ENCODE measurements at places on chromosomes 7 and 10.

GRCh38 chr10:132562177-132562915, 24.8 kb downstream of the INPP5A start:
- DNase-seq, result no peak

- DNase-seq, result no peak
Observed at GRCh38 chr7:90771281-90771680, 175.2 kb downstream of the CDK14 start.

- DNase-seq, result peak; percentile 17
Observed at GRCh38 chr10:118543714-118544400, 51.6 kb downstream of the PRLHR start.

- DNase-seq, result peak; percentile 60
Observed at GRCh38 chr10:21278491-21279216, 246.8 kb downstream of the SKIDA1 start.

DNA sequence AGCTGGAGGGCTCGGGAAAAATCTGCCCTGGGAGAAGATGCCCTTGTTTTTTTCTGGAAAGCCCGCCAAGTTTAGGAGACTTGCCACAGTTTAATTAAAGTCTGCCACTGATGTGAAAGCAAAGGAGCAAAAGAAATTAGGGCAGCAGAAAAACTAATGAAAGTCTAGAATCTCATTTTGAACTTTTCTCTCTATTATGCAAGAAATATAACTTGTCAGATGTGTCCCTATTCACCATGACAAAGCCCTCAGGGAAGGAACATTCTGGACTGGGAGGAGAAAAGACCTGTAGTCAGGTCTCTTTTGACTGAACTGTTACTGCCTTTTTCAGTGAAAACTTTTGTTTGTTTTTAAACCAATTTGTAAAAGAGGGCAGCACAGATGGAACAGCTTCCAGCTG, 715.5 kb downstream of the SORCS3 start:
- no peak for DNase-seq

GRCh38 chr10:3484306-3485056, 300.5 kb downstream of the KLF6 start:
- DNase-seq, result no peak

DNA sequence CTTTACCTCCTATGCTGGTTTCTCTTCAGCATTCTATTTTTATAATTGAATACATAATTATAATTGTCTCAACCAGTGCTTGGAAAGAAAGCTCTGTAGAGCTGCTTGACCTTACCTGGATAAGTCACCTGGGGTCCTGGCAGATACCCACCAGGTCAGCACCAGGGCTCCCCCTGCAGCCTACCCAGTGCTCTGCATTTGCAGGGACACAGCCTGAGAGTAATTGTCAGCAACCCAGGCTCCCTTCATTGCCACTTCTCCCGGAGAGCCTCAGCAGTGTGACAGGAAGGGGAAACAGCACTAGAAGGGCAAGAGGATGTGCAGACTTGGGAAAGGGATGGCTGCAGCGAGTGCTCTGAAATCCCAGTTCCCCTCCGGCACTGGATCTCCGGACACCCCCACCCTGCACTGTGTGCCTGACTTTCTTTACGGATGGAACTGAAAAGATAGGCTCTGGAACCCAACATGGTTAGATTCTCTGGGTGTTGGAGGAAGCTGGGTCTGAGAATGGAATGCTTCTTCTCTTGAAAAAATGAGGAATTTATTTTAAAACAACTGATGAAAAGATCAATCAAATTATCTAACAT, 11.4 kb upstream of the PAX4 start:
- DNase-seq, result peak; percentile 20

DNA sequence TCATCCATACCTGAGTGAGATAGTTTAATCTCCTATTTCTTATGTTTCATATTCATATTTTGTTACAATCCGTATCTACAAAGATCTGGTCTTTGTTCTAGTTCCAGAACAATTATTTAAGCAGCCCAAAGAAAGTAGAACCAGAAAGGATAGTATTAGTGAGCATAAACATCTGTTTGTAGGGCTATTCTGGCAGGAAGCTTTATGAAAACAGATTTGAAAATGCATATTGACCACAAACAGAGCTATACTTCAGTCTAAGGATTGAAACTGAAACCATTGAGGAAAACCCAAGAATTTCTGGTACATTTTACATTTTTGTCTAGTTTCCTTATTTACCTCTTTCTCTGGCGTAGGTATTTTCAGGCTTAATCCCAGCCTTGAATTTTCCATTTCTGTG, 28.1 kb downstream of the LRGUK start:
- DNase-seq, result no peak

GRCh38 chr7:4066206-4066605, 615.9 kb upstream of the FOXK1 start:
- no peak for DNase-seq

DNA sequence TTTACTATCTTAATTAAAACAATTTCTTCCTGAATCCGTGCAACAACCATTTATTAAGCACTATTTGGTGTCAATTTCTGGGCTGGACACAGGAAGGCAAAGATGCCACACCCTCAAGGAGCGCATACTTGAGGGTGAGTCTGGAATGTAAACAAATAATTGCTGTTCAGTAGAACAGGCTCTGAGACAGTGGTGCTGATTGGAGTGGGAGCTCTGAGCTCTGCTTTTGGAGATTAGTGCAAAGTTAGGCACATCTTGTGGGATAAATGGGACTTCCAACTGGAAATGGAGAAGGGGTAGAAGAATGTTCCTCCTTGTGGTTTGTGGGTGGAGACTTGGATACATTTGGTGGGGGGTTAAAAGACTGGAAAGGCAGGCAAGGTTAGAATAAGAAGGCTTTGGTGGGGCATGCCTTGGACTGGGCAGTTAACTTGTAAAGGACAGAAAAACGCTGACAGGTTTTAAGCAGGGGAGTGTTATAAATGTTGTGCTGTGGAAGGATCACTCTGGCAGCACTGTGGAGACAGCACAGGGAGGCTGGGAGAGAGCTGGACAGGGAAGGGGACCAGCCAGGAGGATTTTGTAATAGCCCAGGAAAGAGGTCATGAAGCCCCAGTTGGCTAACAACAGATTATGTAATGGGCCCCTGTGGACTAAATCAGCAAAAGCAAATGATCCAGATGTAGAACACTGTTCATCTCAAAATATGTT, 80.7 kb downstream of the ZNF365 start:
- no peak for DNase-seq

DNA sequence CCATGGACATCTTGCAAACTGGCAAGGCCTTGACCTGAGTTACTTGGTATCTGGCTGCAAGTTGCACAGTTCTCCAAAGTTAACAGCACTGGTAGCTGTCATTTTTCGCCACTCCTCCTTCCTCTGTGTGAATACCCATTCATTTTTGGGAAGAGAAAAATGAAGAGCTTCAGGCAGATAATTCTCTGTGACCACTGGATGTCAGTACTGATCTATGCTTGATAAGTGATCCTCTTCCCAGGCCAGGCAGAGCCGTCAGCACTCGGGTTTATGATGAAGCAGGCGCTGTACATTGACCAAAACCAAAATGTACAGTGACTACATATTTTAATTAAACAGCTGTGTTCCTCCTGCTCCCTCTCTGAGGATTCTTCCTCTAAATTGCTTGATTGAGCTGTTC, 55.9 kb upstream of the PDZD8 start:
- no peak for DNase-seq

Measured in CD4-positive, alpha-beta T cell treated with Interleukin-17A for 1 hour (primary cell).